ENCODE measurements at places on chromosomes 13 and 19.

GRCh38 chr13:101139081-101139480, 277.2 kb downstream of the NALCN start:
- DNase-seq, result peak; percentile 56

DNA sequence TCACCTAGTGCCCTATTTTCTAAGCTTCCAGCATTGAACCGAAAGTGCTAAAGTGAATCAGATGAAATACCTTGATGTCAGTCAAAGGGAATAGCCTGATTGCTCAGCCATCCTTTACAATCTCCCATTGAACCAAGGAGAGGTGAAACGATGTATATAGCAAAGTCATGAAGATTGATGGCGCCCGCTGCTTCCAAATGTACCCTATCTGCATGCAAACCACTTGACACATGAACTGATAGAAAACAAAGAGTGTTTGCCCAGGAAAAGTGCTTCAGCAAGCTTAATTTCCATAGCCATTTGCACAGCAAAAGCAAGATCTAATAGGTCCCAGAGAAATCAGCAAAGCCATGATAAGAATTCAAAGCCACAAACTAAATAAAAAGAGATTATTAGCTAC, 624.9 kb upstream of the PCDH9 start:
- no peak for DNase-seq

DNA sequence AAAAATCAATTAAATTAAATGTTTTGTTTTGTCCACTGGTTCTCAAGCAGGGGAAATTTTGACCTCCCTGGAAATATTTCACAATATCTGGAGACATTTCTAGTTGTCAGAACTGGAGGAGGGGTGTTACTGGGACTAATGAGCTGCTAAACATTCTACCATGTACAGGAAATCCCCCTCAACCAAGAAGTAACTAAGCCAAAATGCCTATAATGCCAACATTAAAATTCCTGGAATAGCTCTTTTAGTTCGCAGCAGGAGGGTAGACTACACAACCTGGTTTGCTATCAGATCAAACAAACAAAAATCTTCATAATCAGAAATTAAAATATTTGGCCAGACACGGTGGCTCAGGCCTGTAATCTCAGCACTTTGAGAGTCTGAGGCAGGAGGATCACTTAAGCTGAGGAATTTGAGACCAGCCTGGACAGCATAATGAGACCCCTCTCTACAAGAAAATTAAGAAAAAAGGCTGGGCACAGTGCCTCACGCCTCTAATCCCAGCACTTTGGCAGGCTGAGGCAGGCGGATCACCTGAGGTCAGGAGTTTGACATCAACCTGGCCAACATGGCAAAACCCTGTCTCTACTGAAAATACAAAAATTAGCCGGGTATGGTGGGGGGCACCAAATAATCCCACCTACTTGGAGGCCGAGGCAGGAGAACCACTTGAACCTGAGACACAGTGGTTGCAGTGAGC, 13.7 kb upstream of the SMARCA4 start:
- DNase-seq, result no peak

GRCh38 chr13:25764378-25764777, 287.4 kb downstream of the SHISA2 start:
- no peak for DNase-seq

DNA sequence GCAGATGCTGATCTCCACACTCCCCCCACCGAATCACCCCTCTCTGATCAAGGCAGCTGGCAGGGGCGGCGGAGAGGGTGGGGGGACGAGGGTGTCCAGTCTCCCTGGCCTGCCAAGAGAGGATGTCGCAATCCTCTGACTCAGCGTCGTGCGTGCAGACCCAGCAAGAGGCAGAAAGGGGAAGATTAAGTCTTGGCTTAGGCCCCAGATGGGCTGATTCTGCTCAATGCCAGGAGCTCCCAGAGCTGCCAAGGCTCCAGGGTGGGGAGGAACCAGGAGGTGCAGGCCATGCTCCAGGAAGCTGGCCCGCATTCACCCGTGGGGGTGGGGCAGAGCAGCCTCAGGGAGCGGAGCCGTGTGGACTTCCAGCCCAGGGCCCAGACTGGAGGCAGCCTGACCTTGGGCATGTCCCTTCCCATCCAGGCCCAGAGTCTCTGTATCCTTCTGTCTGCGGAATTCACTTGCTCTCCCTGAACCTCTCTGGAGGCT, 6.6 kb upstream of the BCL3 start:
- peak; percentile 99 for DNase-seq

Data from kidney epithelial cell (primary cell).